ENCODE measurements at places on chromosomes 3 and 15.

DNA sequence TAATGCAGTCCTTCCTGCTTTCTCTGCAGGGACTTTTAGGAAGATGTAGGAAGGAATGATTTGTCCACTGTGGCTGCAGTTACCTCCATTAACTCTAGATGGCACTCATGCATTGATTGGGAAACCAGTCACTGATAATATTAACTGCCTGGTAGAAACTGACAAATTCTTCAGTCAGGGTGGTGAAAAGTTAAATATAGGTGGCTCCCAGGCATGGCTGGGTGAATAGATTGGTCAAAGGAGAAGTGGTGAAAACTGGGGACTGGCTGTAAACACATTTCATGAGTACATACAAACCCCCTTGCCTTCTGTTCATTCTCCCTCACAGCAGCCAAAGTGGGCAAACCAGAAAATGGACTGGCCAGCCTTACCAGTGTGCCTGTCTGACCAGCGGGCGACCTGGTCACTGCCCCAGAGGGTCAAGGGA, 333.4 kb downstream of the THSD4 start:
- peak; percentile 18 for DNase-seq

DNA sequence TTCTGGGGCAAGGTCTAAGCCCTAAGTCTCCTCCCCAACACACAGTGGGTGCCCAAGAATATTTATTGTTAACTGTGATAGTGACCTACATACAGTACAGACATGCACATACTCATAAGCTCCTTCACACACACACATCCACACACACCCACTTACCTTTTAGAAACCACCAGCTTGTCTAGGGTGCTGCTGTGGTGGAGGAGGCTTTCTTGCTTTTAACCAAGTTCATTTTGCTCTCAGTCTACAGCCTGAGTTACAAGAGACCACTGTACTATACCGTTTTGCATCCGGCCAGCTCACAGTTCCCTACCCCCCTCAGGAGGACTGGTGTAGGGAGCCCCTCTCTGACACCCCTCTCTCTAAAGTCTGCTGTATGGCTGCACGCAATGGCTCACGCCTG, 16.7 kb downstream of the DAPK2 start:
- no peak for DNase-seq

DNA sequence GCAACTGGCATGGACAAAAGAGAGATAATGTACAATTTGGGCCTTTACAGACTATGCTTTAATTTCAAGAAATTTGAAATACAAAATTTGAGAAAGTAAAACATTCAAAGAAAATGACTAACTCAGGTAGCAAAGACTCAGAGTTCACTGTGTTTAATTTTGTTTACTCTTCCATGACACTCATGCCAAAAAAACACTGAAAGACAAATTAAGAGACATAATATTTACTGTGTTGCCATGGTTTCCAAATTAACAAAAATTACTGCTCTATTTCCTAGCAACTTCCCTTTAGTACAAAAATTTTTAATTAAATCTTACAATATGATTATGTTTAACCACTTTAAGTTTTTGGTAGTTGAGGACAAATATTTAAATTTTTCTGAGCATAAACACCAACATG, 29.6 kb downstream of the LRRFIP2 start:
- no peak for DNase-seq

- no peak for DNase-seq
These were observed 113.9 kb downstream of the TFDP2 start for GRCh38 chr3:142035308-142035922.
